ENCODE measurements at places on chromosomes 7 and 10. TPM values are rescaled to one million over a fixed set of nuclear protein-coding genes. Genes with fewer than 3 reads are reported as not detected.

TUBAL3 gene
- not detected for total RNA-seq

DNA sequence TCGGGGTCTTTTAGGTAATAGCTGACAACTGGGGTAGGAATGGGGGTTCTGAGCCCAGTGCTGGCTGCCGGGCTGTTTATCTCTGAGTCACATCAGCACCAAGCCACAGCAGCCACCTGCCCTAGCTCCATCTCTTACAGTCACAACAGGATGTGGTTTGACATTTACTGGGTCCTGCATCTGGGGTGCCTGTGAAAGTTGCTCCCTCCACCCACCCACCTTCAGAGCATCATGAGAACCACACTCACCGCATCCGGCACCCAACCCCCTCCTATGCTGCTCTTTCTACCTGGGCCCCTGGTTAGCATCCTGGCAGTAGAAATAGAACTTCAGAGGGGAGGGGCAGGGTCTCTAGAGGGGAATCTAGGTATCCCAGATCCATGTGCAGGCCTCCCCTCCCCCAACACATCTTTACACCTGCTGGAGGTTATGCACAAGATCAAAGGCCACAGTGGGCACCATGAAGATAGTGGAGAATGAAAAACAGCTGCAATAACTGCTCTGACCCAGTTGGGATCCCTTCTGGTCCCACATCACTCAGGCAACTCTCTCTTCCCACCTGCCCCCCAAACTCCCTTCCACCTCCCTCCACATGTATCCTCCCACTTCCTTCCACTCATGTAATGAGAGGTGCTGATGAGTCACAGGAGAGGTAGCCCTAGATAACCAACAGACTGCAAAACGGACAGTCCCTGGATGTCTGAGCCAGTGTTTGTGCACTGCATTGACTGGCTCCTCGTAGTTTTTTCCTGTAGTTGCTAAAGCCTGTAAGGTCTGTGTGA, 38.2 kb downstream of the PRSS2 start:
- DNase-seq: peak; percentile 91

DNA sequence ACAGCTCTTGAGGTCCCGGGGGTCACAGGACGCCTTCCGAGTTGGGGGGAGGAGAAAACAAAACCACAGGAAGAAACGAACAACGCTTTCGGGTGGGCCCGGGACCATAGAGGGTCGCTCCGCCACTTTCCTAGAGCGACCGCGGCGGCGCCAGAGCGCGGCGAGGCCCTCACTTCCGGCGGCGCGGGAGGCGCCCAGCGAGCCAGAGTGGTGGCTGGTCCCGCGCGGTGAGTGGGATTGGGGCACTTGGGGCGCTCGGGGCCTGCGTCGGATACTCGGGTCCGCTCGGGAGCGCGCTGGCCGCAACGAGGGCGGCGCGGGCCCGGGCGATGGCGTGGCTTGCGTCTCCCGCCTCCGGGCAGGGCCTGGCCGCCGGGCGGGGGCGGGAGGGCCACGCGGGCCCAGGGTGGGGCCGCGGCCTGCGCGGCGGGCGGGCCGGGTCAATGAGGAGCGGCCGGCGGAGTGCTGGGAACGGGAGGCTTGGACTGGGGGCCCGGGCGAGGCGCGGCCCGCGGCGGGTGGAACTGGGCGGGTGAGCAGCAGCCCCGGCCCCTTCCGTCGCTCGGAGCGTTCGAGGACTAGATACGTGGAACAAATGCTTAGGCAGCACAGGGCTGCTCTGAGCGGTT, at the start of gene ZNF22:
TSS of gene ZNF22 (plus strand) at position 172 of the 629 bp plus-strand sequence. CDS start 2,446 bp downstream, outside the sequence.
- DNase-seq: peak; percentile 87

CYP3A5 gene
- not detected for total RNA-seq

DNA sequence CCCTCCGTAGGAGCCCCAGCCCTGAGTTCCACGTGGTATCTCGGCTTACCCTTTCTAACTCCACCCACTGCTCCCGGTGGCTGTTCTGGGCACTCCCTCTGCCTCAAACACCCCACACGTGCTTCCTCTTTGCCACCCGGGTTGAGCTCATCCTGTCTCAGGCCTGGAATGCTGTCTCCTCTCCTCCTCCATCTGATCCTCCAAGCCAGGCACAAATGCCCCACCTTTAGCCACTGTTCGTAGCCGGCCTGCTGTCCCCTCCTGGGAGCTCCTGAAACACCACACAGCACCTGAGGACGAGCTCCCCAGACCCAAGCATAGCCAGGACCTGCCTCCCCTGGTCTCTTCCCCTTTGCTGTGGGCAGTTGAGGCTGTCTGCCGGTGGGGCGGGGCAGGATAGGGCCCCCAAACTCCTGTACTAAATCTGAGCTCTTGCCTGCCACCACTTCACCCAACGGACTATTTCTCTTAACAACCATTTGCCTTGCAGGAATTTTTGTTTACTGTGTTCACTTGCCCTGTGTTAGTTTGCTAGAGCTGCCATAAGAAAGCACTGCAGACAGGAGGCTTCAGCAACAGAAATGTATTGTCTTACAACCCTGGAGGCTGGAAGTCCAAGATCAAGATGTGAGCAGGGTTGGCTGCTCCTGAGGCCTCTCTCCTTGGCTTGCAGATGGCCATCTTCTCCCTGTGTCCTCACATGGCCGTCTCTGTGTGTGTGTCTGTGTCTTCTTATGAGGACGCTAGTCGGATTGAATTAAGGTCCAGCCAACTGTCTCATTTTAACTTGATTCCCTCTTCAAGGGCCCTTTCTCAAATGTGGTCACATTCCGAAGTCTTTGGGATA, 58.3 kb upstream of the SHH start:
- no peak for DNase-seq

GRCh38 chr7:1197997-1198625, 34.6 kb upstream of the UNCX start:
- DNase-seq: no peak

DNA sequence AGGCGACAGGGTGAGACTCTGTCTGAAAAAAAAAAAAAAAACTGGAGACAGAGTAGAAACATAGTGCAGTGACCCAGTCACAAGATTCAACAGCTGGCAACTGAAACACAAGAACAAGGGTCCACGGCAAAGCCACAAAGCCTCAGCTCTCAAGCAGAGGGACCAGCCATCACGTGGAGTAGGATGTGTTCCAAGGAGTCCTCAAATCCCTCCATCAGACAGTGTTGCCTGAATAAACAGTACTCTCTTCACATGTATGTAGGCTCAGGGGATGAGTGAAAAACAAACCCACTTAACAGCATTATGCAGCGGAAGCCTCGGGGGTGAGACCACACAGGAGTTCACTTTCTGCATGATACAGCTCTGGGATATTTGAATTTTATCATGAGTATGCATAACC, 62.0 kb downstream of the SLIT1 start:
- DNase-seq: no peak

DNA sequence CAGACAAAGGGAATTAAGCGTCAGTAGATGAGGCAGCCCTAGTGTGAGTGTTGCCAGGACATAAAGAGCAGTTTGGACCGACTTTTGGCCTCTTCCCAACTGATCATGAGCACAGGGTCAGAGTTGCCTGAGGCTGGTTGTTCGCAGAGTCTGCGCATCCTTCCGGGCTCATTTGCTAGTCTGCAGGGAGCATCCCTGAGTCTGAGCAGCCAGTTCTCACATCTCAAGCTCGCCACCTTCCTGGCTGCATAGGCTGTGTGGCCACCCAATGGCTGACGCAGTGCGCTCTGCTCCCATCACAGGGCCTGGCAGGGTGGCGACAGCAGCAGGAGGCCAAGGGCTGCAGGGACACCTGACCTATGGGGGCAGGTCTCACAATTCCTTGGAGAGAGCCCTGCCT, 5.0 kb downstream of the GAD2 start:
- DNase-seq: no peak

PILRB gene
- 96.4 TPM for total RNA-seq

ACSM6 gene
- total RNA-seq: not detected

- no peak for DNase-seq
These were observed 24.5 kb downstream of the FOXK1 start for GRCh38 chr7:4706384-4707216.
